ENCODE measurements at places on chromosomes 13 and 19.

GRCh38 chr13:30805603-30806011 lies 70.3 kb downstream of the ALOX5AP start:
- DNase-seq: no peak

GRCh38 chr13:99467764-99468163 lies 33.5 kb upstream of the TM9SF2 start:
- DNase-seq: no peak

DNA sequence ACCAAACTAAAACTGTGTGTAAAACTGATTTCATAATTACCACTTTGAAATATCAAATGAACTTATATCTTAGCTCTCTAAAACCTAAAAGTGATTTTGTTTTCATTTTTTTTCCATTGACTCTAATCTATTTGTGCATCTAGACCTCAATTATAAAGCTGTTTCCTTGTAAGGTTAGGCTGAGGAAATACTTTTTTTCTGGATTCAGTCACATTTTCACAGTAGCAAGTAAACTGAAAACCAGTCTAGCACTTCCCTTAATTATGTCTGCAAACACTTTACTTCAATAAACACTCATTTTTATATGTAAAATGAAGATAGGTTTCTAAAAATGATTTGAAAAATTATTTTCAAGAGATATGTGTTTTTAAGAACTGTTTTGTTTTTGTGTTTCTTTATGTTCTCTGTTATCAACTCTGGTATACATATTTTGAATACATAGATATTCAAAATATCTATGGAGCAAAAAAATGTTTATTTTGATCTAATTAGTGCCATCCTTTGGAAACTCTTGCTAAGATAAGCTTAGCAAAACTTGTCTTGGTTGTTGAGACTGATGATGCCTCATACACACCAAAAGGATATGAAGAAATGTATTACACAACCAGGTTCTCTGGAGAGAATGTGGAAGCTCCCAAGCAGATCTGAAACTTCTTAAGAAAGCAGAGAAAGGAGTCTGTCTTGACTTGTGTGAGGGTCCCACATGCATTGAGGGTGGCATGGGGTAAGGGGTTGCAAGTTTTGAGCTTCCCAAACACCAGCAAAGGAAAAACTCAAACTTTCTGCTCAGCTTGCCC lies 1887.4 kb downstream of the PCDH9 start:
- no peak for DNase-seq

DNA sequence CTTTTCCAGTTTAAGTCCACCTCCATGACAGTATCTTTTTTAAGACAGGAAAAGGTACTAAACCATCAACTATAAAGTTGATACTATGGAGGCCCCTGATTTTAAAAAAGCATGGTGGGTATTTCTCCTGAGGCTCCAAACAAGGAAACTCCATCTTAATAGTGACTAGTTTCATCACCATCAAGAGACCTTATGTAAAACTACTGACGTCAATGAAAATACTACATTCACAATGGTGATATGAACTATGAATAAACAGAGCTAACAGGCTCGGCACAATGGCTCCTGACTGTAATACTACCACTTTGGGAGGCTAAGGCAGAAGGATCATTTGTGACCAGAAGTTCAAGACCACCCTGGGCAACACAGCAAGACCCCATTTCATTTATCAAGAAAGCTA lies 162.7 kb downstream of the KLF12 start:
- no peak for DNase-seq

DNA sequence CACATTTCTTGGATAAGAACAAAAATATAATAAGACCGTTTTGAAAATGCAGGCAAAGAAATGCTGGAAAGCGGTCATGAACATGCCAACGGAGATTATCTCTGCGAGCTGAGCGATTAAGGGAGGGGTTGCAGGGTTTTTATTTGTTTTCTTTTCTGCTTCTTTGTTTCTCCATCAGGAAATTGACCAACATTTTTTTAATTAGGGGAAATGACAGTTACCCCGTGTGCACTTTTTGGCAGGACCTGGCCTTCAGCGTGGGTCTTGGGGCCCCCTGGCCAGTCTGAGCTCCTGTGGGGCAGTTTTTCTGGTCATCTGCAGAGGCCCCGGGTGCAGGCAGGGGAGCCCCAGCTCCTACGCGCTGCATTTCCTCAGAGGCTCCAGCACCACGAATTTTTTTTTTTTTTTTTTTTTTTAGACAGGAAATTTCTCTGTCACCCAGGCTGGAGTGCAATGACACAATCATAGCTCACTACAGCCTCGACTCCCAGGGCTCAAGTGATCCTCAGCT lies 31.3 kb upstream of the HOMER3 start:
- no peak for DNase-seq

- no peak for DNase-seq
Measured at GRCh38 chr19:55621205-55621672, 3.1 kb downstream of the ZNF784 start.

DNA sequence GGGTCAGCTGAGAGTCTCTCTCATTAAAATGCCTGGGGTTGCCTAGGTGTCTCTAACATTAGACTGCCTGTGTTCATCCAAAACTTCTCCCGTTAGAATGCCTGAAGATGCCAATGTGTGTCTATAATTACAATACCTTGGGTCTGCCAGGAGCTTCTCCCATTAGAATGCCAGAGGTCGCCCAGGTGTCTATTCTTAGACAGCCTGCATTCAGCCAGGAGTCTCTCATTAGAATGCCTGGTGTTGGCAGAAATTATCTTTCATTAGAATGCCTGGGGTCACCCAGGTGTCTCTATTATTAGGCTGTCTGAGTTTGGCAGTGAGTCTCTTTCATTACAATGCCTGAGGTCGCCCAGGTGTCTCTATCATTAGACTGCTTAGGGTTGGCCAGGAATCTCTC lies 1560.2 kb downstream of the UQCRFS1 start:
- DNase-seq: no peak

GRCh38 chr19:5023128-5023571 lies 54.2 kb downstream of the KDM4B start:
- DNase-seq: no peak

GRCh38 chr13:56687131-56687530 lies 453.6 kb upstream of the PRR20A start:
- DNase-seq: no peak

DNA sequence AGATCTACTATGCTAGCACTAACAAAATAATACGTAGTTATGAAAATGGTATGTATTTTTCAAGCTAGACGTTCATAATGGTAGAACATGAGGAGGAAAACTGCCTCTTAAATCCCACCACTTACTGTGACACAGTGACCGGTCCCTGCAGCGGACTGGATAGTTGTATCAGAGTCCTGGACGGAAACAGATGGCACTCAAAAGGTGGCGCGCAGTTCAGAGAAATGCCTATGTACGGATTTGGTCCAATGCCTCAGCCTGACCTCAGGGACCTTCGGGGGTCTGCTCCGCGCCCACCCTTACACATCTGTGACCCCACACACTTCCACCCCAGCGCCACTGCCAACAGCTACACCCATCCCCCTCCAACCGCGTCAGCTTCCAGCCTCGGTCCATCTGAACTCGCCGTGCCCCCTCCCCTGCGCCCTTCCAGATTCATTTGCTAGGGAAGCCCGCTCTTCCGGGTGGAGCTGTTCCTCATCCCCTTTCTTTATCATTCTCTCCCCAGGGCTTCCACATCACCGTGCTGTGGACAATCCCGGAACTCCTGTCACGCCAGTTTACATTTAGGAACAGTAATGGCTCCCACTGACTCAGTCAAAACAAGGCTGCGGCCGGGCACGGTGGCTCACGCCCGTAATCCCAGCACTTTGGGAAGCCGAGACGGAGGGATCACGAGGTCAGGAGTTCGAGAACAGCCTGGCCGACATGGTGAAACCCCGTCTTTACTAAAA lies 792 bp upstream of the LENG8 start:
- DNase-seq: peak; percentile 58

DNA sequence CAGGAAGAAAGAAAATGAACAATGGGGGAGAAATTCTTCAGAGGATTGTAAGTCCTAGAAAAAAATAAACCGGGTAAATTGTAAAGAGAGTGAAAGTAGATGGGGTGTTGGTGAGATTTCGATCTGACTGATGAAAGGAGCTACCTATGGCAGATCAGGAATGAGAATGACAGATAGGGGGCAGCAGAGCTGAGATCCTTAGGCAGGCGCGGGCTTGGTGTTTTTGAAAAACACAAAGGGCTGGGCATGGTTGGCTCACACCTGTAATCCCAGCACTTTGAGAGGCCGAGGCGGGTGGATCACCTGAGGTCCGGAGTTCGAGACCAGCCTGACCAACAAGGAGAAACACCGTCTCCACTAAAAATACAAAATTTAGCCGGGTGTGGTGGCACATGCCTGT lies 1468.6 kb upstream of the SLC10A2 start:
- no peak for DNase-seq

DNA sequence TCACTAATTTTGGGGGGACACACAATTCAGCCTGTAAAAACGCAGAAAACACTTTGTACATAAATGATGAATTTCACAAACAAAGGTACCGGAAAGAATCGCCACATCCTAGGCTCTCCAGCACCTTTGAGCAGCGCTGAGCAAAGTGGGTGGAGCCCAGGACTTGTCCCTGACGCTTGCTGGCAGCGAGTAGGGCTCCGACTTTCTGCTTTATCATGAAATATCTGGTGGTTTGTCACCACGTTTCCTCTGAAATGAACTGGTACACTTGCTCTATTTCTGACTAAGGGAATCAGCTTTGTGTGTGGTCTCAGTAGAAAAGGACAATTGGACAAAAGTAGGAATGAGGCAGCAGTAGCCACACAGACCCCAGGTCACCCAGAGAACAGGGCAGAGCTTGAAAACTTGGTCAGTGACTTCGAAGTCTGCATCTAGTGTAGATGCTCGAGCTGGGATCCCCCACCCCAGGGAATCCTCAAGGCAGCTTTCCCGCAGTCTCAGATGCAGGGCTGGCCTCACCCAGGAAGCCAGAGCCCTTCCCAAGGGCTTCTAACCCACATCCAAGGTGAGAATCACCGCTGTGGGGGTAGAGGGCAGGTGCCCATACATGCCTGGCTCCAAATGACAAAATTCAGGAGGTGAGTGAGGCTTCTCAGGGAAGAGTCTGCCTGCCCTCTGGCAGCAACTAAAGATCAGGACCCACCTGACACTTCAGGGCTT lies 85.3 kb upstream of the SOX1 start:
- no peak for DNase-seq
